ENCODE measurements at places on chromosomes 5 and 9.
A peak's percentile ranks its signal among the peaks of the same experiment; 100 is the strongest.

GRCh38 chr9:61666310-61666709, 476.5 kb downstream of the SPATA31A7 start:
- DNase-seq = no peak

- DNase-seq = no peak
Measured at GRCh38 chr9:133141833-133142595, 21.0 kb upstream of the RALGDS start.

GRCh38 chr9:35728041-35728971, 3.7 kb downstream of the TLN1 start:
- DNase-seq = peak; percentile 80

DNA sequence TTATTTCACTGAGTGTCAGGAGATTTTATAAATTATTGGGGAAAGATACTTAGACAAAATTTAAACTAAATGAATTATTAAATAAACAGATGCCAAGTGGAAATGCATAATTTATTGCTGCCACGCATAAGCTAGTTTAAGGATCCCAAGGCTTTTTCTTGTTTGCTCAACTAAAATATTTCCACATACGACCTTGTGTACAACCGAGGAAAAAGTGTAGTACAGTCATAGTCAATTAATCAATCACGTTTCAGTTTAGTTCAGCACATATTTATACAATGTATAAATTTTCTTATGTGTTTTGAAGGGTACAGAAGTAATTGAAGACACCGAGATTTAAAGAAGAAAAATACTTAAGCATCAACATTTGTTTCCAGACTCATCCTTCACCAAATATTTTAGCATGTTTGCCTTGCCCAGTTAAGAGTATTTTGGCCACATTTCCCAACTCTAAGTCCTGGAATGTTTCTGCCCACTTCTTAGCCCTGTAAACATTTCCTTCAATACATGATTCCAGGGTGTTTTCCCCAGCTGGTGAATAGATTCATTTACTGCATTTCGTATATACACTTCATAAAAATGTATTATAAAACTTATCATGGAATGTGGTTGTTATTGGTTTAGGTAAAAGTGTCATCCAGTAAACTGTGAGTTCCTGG, 652.9 kb downstream of the ELAVL2 start:
- no peak for DNase-seq

GRCh38 chr9:16830806-16831205, 39.7 kb downstream of the BNC2 start:
- no peak for DNase-seq

GRCh38 chr9:33837138-33837537, 20.2 kb downstream of the UBE2R2 start:
- no peak for DNase-seq

DNA sequence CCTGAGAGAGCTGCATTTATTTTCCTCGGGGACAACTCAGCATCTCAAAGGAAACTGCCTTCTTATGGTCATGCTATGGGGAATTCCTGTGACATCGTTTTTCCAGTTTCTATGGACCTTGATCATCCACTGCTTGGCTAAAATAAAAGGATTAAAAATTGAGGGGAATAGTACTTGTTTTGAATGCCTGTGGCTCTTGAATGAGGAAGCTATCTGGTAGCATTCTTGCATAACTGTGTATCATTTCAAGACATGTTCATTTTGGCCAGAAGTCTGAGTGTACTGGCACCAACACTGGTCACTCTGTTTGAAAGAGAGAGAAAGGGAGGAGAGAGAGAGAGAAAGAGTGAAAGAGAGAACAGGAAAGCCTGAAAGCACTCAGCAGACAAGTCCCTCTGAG, 116.7 kb downstream of the DOCK2 start:
- no peak for DNase-seq
